ENCODE measurements at places on chromosomes 4 and X.

DNA sequence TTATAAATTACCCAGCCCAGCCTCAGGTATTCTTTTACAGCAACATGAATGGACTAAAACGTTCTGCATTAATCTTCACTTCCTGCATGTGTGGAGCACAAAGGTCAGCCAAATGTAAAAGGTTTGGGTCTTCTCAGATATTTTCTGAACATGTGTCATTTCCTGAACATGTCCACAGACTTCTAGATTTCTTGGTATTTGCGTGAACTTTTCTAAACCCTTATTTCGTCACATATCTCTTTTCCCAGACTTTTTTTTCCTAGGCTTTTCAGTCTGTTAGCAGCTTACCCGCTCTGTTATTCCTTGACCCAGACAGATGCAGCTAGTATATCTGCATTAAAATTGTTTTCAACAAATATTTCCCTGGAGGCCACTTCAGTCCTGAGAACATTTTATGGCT is 57.3 kb upstream of the USP51 start:
- DNase-seq, result no peak

DNA sequence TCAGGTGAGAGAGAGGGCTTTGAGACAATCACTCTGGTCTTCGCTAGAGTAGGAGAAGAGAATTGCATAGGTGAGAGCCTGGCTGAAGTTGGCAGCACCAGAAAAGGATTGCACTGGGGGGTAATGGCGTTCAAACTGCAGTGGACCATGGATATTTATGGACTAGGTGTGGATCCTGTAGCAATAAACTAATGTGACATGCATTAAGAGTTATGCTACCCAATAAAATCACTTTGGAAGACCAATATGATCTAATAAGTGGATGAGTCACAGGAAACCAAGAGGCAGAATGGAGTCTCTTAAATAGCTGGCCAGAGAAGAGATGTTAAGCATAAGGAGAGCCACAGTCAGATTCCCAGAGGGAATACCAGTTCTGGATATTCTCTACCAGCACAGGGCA is 259.8 kb downstream of the FBXO8 start:
- DNase-seq, result no peak

DNA sequence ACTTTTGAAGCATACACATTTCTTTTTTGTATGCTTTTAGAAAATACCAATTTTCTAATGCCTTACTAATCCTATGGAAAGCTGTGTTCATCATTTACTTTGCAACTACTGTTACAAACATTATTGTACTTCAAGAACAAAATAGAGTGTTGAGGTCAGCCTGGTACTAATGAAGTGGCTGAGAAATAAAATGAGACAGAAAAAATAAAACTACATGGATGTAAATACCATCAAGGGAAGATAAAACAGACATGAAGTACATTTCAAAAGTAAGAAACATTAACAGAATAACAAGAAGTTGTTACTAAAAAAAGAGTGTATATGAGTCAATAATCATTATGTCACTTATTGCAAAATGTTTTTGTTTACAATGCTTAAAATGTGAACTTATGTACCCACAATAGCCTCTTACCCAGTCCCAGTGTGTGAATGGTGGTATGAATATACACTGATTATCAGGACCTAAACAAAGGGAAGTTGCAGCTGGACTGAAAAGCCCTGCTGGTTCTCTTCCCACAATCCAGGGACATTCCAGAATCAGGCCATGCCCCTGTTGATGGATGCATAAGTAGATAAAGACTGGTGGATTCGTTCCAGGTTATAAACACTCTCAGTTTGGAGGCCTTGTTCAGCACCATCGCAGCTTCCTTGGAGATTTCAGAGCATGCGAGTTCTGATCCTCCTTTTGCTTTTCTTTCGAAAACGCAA is 2.4 kb upstream of the CSN3 start:
- DNase-seq, result no peak

DNA sequence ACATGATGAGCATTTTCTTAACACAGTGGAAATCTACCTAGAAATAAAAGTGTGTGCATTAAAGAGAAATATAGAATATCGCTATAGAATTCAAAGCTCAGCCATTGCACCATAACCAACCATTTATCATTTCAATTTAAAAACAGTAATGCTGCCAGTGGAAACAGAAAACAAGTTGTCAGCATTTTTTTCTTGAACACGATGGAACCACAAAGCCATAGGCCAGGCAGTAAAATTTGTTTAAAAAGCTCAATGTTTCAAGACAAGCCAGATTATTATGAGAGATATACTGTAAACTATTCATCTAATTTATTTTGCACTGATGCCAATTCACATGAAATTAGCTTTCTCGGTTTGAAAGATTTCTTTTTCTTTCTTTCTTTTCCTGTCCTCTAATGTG is 46.7 kb upstream of the NRK start:
- no peak for DNase-seq

DNA sequence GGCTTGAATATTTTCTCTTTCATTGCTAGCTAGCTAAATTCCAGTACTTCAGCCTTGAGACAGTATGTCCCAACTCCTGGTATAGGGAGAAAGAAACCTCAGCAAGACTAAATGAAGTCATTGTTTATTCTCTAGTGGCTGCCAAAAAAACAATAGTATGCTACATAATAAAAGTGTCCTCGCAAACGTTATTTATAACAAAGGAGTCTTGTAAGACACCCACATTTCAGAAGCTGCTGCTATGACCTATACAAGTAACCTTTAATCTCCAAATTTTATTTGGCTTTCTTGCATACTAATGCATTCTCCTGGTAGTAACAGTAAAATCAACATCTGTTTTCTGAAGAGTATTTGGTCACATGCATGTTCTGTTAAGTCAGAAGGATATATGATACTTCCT is 28.8 kb downstream of the NEK1 start:
- no peak for DNase-seq

- no peak for DNase-seq
Measured at GRCh38 chr4:82421796-82422560, 8.3 kb downstream of the HNRNPDL start.

GRCh38 chr4:106818764-106819163 is 217.3 kb downstream of the DKK2 start:
- no peak for DNase-seq

GRCh38 chr4:177236886-177237285 is 72.8 kb upstream of the NEIL3 start:
- DNase-seq, result no peak

DNA sequence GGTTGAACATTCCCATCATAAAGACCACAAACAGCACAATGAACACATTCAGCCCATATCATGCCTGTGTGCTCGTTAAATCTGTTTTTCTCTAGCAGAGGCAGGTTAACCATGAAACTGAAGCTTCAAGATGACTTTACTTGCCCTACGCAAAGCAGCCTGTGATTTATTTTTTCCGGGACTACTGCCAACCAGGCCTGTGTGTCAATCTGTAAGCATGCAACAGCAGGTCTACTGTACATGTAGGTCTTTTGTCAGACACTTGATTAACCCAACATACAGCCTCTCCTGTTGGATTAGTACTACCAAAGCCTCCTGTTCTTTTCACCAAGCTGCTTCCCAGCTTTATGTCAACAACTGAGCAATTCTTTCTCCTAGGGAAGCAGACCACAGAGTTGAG is 85.5 kb upstream of the ACSL1 start:
- DNase-seq, result no peak

DNA sequence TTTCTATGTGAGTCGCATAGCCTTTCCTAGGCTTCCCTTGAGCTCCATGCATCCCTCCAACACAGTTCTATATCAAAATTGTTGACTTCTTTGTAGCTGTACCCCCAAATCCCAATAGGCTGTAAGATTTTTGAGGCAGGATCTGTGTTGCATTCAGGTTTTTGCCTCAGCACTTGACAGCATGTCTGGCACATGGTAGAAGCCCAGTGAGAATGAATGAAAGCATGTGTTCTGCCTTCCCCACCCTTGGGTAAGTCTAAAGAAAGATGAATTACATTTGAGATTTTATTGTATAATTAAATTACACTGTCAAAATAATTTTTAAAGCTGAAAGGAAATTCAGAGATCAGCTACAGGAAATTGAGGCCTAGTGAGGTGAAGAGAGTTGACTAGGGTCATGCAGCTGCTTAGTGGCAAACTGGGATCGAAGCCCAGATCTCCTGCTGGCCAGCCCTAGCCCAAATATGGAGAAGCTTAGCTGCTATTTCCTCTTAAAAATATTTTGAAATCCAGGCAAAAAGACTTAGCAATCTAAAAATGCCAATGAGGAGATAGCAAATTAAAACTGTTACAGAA is 122.5 kb downstream of the SPATA18 start:
- DNase-seq, result no peak

- no peak for DNase-seq
Measured at GRCh38 chrX:32045149-32045548, 973.3 kb upstream of the FTHL17 start.

DNA sequence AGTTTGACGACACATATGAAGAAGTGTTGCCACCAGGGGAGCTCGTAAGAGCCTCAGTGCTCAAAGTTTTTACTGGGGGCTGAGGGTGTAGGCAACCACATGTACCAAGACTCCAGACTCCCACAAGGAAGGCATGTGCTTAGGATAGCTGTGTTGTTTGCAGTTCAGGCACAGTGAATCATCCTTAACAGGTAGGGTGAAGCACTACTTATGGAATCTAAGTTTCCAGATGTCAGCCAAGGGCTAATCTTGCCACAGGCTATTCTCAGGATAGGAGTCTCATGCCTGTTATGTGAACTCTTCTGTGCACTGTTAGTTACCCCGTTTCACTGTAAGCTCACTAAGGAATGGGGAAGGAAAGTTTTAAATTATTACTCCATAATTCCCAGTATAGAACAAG is 202.6 kb downstream of the TMA16 start:
- DNase-seq, result no peak

- no peak for DNase-seq
Measured at GRCh38 chr4:138775890-138776289, 239.7 kb upstream of the NOCT start.

- peak; percentile 89 for DNase-seq
Measured at GRCh38 chrX:47361538-47362511, 8.6 kb upstream of the ZNF157 start.

- DNase-seq, result no peak
Measured at GRCh38 chrX:85922821-85923220, 124.5 kb downstream of the CHM start.

- DNase-seq, result peak; percentile 70
Measured at GRCh38 chr4:137819964-137820383, 287.7 kb upstream of the PCDH18 start.

- DNase-seq, result no peak
Measured at GRCh38 chr4:177718514-177718913, 276.3 kb upstream of the AGA start.

All from kidney glomerular epithelial cell (primary cell).